ENCODE measurements at places on chromosomes 5 and 9. TPM values are rescaled to one million over a fixed set of nuclear protein-coding genes. Genes with fewer than 3 reads are reported as not detected.

The AIF1L gene
- total RNA-seq = 1.4 TPM

The PDCD1LG2 gene
- total RNA-seq = 1.1 TPM

The ARL14EPL gene
- total RNA-seq = 1.0 TPM

DNA sequence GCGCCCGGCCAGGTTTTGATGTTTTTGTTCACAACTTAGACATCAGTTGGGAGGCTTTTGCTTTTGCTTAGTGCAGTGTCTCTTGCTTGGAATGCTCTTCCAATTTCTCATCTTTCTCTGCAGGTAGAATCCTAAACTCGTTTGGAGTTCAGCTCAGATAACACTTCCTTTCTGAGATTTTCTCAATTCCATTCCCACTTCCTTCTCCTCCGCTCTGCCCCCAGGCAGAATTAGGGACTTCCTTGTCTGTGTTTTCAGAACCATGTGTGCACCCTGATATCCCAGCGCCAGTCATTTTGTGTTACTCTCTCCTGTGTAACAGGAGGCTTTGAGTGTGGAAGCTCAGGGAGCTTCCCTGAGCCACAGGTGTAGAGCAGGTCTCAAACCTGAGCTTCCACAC lies 171.0 kb downstream of the INSYN2B start:
- no peak for DNase-seq
